KBM-7 (cell line): ENCODE measurements at places on chromosomes 5 and 9.

DNA sequence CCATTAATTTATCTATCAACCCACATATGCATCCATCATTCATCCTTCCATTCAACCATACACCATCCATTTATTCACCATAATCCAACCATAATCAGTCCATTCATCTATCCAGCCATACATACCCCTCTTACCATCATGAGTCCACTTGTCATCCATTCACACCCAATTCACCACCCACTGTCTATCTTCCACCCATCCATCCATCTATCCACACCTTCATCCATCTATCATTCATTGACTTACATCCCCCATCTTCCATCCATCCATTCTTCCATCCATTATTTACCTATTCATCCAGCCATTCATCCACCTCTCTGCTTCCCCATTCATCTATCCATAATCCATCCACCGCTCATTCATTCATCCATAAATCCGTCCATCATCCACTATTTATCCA lies 17.8 kb downstream of the PAEP start:
- no peak for DNase-seq

- no peak for DNase-seq
These were observed 81.9 kb downstream of the GPR21 start for GRCh38 chr9:123115146-123115913.

GRCh38 chr5:64147849-64148441 lies 17.7 kb upstream of the RNF180 start:
- peak; percentile 34 for DNase-seq

DNA sequence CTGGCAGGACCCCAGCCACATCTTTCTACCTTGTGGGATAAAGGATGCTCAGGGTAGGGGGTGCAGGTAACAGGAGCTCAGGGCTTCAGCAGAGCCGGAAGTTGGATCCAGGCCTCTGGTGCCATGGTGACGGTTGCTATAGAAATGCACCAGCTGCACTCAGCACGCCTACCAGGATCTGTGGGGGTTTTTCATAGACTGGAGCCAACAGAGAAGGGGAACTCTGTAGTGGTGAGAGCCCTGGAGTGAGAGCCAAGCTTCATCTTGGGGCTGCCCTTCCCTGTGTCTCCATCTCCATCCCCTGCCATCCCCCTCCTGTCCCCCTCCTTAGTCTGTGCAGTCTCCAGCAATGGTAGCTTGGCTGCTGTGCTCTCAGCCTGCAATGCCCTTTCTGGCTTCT lies 27.5 kb upstream of the BOD1 start:
- DNase-seq, result no peak

- DNase-seq, result no peak
These were observed 28.7 kb downstream of the NEK6 start for GRCh38 chr9:124286292-124286931.

- DNase-seq, result no peak
These were observed 37.2 kb upstream of the ADAMTS2 start for GRCh38 chr5:179382486-179382885.

DNA sequence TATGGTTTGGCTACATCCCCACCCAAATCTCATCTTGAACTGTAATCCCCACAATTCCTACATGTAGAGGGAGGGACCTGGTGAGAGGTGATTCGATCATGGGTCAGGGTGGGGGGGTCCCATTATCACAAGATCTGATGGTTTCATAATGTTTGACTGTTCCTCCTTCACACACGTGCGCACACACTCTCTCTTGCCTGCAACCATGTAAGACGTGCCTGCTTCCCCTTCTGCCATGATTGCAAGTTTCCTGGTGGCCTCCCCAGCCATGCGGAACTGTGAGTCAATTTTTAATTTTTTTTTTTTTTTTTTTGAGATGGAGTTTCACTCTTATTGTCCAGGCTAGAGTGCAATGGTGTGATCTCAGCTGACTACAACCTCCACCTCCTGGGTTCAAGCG lies 27.0 kb downstream of the FAM169A start:
- DNase-seq, result peak; percentile 9

DNA sequence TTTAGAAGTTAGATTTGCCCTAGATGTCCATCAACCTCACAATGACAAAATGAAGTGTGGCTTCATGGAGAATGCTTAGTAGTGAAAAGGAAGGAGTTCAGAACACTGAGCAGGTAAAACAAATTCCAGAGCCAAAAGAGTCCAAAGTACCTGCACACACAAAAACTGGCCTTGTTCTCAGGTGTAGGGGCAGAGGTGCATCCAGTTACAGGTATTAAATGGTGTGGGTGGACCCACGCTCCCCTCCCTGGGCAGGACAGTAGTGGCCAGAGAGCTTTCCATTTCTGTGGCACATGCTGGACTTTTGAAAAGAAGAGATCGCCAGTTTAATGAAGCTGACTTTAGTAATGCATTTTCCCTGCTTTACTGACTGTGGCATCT lies 47.2 kb downstream of the SECISBP2 start:
- DNase-seq, result no peak

DNA sequence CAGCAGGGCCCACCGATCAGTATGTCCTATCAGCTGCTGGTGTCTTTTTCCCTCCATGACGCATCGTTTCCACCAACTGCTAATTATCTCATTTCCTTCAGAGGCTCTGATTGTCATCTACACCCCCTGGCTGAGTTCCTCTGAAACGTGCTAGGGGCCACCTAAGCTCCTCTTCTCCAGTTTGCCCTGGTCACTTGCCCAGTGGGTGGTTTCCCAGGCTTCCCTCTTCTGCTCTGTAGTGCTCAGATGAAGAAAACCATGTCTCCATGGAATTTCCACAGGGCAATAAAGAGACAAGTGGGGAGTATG lies 65.3 kb downstream of the TSTD2 start:
- peak; percentile 25 for DNase-seq

GRCh38 chr5:15421921-15422412 lies 78.0 kb upstream of the FBXL7 start:
- no peak for DNase-seq

- DNase-seq, result no peak
These were observed 22.6 kb upstream of the TGFBI start for GRCh38 chr5:136006164-136006563.

DNA sequence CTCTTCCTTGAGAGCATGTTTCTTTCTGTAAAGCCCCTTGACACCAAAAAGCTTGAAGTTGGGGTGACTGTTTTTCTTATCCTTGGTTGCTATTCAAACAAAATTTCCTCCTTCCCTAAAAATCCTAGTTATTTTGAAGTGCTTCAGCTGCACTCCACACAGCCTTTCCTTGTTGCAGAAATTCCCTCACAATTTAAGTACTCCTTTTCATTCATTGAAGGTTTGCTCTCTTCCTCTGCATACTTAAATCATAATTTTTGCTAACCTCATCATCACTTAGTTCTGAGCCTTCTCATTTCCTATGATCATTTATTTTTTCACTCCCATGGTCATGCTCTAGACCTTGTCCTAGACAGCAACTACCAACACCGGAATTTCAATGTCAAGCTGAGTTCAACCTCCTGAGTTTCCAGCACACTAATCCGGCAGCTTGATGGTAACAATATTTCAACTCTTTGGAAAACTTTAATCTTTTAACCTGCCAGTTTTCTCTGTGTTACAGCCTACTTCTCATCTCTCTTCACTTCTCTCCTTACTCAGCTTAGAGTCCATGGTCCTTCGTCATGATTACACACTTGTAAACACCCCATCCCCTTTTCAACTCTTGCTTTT lies 78.7 kb upstream of the ACTBL2 start:
- DNase-seq, result no peak

DNA sequence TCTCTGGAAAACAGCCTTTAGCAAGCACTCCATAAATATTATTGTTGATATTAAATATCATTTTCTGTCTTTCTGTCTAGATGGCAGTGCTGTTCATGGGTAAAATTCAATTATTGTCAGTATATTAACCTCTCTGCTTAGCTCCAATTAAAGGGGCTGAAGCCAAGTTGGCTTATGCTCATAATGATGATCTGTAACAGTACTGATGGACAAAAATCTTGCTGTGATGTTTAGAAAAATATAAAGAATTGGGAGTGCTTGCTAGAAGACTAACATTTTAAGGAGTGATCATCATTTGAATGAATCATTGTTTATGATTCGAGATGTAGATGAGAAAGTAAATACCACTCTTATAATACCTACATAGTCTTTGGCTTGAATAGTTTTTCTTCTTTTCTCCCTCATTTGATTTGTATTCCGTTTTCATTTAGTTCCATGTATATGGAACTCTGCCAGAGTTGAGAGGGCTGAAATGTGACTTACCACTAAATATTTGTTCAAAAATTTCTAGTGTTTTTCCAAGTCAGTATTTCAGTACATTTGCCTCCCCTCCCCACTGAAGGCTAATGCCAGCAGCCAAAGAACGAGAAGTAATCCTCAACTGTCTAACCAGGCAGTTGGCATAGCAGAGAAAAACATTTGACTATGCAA lies 538.3 kb downstream of the CSNK1G3 start:
- DNase-seq, result no peak

GRCh38 chr9:124964604-124965003 lies 23.7 kb upstream of the GOLGA1 start:
- DNase-seq, result peak; percentile 12

DNA sequence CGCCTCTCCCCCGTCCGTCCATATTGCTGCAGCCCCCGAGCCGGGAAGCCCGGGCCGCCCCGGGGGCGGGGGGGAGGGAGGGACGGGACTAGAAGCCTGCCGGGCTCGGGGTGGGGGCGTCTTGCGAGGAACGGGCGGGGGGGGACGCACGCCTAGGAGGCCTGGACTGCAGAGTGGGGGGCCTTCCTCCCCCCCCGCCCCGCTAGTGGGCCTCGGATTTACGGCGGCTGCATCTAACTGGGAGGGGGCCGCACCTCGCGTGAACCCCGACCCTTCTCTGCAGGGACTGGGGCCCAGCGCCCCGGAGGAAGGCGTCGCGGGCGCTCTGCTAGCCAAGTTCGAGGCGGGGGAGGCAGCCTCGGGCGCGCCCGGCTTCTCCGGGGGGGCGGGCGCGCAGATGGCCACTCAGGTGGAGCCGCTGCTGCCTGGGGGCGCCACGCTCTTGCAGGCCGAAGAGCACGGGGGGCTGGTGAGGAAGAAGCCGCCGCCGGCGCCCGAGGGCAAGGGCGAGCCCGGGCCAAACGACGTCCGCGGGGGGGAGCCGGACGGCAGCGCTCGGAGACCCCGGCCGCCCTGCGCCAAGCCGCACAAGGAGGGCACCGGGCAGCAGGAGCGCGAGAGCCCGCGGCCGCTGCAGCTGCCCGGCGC lies at the start of gene LARP1:
TSS of gene LARP1 (plus strand) at position 17 of the 648 bp plus-strand sequence. CDS start at position 398, 381 bp downstream.
- DNase-seq, result no peak

- DNase-seq, result peak; percentile 5
These were observed 18.9 kb upstream of the VLDLR start for GRCh38 chr9:2602704-2603116.

- DNase-seq, result no peak
These were observed 13.9 kb downstream of the SLC31A2 start for GRCh38 chr9:113164536-113165300.

GRCh38 chr9:108486831-108487230 lies 369.0 kb downstream of the ACTL7B start:
- DNase-seq, result no peak

- no peak for DNase-seq
These were observed 16.6 kb upstream of the SARDH start for GRCh38 chr9:133754688-133755227.

DNA sequence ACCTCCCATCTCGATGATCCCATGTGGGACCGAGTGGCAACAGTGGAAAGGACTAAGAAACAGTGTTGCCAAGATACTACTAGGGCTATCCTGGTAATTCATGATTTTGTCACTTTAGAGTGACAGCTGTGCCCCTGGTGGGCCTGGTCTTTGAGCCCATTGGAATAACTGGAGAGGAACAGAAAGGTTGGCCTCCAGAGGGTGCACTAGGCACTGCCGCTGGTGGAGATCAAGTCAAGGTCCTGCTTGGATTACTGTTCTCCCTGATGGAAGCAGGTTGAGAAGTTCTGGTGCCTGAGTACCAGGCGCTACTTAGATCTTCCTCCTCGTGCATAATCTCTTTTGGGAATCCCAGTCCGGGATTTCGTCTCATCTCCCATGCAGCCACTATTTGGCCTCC lies 129.6 kb downstream of the SEC61B start:
- no peak for DNase-seq

- no peak for DNase-seq
These were observed 529.7 kb upstream of the ZNF608 start for GRCh38 chr5:125276096-125276495.

DNA sequence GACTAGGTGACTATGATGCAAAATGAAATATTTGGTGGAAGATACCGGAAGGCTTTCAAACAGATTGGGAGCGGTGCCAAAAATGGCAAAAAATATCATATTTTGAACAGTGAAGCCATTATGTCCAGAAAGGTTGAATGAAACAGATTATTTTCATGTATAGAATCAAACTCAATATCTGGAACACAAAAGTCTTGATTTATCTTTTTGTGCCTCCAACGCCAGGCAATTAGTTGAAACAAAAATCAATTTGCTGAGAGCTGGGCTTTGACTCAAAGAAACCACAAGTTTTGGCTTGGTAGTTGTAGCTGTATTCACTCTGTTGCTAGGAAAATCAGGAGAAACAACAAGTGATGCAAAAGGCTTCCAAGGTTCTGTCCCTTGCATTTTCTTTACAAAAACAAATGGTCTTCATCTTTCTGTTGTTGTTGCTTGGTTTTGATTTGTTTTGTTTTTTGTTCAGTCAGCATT lies 421.7 kb upstream of the TYRP1 start:
- no peak for DNase-seq

GRCh38 chr9:29211580-29212396 lies 1638.5 kb upstream of the C9orf72 start:
- DNase-seq, result peak; percentile 78

DNA sequence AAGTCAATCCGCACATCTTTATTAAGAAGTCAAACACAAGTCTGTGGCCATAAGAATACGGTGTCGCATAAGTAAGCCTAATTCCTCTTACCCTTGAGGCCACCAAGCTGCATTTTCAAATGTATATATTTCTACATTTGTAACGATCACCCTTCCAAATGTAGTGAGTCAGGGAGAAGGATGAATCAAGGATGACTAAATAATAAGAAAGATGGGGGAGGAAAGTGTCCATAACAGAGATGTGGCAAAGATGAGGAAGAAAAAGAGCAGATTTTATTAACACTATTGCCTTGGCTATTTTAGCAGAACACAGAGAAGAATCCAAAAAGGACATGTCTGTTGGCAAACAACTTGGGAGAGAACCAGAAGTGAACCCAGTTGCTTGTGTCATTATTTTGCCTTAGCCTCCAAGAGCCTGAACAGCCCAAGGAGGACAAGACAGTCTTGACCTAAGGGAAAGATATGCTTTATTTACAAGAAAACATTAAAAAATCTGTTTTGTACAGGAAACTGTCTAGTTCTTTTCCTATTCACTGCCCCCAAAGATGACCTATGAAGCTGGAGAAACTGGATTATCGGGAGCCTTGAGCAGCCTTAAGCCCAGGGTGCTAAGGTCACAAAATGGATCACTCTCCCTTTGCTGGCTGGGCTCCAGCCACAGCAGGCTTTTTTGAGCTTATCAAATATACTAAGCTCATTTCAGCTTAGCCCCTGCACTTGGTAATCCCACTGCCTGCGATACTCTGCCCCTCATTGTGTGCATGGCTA lies 101.5 kb downstream of the PLCXD3 start:
- no peak for DNase-seq

GRCh38 chr5:138629392-138629791 lies 54.2 kb upstream of the HSPA9 start:
- DNase-seq, result no peak

GRCh38 chr5:37569466-37569865 lies 190.3 kb downstream of the WDR70 start:
- no peak for DNase-seq
